ENCODE measurements at places on chromosomes 6 and 20.

DNA sequence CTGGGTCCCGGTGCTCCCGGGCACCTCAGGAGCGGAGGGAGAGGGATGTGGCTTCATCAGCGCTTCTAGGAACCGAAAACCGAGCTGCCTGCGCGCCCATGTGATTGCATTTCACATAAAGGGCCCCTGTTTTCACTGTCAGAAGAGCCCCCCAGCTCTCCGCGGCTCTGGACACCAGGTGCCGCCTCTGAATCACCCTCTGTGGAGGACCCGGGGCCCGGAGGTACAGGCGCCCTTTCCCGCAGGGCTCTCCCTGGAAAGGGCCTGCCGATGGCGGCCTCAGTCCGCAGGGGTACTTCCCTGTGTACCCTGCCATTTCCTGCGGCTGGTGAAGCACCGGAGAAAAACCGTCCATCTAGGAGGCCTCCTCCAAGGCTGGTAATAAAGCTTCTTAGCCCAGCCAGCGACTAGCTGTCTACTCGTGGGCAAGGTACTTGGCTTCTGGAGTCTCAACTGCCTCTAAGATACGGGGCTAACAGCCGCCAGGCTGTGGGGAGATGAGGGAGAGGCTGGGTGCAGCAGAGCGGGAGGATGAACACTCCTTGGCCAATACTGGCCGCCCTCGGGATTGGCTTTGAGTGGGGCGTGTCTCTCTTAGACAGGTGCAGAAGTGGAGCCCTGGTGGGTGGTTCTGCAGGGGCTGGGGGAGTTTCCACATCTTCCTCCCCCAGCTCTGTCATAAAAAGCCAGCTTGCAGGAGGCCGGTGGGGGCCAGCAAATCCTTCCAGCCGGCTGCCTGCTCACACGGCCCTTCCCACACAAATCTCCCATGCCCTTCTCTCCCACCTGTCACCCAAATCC is 1.6 kb downstream of the PPP1R16B start:
- DNase-seq, result no peak

- DNase-seq, result peak; percentile 23
Measured at GRCh38 chr6:54586251-54586650, 260.3 kb upstream of the FAM83B start.

- no peak for DNase-seq
Measured at GRCh38 chr6:166394036-166394892, 11.5 kb upstream of the MPC1 start.

DNA sequence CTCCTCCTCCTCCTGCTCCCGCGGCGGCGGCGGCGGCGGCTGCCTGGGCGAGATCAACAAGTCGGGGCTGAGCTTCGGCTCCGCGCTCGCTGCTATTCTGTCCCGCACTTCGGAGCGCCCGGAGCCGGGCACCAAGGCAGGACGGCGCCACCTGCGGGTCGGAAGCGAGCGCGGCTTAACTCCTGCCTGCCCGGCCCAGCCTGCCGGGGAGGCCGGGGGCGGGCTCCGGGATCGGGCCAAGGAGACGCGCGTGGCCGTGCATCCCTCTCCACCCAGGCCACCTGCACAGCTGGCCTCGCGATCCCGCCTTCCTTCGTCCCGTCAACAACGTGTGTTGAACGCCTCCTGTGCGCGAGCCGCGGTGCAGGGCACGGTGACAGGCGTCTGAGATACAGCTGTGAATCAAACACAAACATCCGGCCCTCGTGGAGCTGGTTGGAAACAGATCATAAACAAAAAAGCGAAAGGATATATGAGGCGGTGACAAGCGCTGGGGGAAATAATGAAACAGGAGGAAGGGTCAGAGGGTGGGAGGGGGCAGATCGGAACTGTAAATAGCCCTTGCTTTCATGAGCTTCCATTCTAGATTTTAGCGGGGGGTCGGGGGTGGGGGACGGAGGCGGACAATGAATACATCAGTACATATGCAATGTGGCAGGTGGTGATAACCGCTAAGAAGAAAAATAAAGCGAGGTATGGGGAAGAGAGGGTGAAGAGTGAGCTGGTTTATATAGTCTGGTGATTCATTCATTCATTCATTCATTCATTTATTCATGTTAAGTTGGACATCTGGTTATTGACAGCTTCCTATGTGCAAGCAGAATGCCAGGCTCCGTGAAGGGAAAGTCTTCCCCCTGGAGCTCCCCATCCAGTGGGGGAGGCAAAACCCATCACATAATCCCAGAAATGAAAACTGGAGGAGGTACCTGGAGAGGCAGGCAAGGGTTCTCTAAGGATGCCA is 2.0 kb upstream of the KCNB1 start:
- DNase-seq, result peak; percentile 86

DNA sequence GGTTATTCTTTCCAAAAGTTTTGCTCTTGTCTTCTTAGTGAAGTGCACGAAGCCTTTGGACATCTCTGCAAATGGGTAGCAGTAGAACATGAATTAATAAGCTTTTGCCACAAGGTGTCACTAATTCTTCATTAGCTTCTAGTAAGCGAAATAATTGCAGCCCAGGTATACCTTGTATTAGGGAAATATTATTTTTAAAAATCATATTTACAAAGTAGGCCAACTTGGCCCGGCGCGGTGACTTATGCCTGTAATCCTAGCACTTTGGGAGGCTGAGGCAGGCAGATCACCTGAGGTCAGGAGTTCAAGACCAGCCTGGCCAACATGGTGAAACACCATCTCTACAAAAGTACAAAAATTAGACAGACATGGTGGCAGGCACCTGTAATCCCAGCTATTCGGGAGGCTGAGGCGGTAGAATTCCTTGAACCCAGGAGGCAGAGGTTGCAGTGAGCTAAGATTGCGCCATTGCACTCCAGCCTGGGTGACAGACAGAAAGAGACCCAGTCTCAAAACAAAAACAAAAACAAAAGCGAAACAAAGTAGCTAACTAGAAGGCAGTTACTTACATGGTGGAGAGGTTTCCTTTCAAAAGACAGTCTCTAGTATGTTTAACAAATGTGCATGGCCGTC is 8.8 kb upstream of the RSPH3 start:
- peak; percentile 32 for DNase-seq

DNA sequence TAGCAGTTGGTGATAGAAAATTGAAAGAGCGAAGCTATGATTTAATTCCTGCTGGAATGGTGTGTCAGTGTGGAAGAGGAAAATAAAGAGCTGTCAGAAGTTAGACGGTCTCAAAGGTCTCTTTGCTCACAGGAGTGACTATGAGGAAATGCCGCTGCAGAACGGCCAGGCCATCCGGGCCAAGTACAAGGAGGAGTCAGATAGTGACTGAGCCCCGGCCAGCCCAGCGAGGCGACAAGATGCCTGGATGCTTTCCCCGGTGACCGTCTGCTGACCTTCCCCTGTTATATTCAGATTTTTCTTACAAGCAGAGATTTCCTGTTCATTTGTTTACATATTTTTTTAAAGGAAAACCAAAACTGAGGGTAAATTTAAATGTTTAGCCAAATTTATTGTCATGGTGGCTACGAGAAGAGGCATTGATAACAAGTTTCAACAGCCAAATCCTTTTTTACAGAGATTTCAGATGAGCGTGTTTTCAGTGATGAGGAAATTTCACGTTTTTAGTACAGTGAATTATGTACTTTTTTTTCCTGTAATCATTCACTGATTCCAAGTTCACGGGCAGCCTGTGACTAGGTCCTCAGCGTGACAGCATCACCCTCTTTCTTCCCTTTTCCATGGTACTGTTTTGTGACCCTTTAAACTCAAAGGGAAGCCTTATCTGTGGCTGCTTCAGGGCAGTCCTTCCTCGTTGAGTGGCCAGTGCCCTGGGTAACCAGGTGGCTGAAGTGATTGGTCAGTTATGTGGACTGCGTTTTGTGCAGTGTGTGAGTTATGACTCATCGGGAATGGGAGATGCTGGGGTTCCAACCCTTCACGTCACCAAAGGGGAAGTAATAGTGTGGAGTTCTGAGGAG is 12.6 kb downstream of the DYNLT1 start:
- no peak for DNase-seq

GRCh38 chr20:62529896-62530642 is 54.3 kb upstream of the GATA5 start:
- DNase-seq, result no peak

DNA sequence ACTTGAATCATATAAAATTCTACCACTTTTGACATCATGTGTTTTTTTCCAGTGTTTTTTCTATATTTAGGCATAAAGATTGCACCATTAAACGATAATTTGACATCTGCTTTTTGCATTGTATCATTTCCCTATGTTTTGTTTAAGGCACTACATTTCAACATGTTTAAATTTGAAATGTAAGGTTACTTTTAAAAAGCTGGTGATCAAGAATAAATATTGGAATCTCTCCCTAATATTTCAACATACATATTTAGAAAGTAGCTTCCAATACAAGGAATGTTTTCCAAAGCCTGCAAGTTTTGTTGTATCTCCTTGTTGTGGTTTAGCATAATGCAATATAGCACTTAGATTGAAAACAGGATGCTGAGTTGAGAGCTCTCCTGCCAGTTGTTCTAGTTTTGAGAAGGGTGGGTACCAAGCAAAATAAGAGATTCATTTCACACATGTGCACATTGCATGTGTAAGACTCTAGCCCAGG is 76.5 kb downstream of the SYNJ2 start:
- DNase-seq, result no peak

DNA sequence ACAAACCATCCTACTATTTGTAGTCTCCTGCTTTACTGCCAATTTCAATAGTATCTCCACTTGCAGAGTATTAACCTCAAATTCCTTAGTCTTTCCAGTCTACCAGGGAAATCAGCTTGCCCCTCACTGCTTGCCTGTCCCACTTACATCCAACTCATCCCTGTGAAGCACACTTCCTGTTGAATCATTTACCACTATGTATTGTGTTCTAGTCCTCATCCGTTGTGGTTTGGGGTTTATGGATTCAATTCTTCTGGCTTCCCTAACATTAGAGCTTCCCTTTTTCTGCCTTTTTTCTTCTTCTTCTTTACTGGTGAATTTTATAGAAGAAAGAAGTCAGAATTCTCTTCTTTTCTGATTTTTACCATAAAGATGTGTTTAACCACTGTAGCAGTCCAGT is 5.1 kb upstream of the TXLNB start:
- DNase-seq, result no peak

- DNase-seq, result no peak
Measured at GRCh38 chr6:5121956-5122355, 36.8 kb downstream of the PPP1R3G start.

DNA sequence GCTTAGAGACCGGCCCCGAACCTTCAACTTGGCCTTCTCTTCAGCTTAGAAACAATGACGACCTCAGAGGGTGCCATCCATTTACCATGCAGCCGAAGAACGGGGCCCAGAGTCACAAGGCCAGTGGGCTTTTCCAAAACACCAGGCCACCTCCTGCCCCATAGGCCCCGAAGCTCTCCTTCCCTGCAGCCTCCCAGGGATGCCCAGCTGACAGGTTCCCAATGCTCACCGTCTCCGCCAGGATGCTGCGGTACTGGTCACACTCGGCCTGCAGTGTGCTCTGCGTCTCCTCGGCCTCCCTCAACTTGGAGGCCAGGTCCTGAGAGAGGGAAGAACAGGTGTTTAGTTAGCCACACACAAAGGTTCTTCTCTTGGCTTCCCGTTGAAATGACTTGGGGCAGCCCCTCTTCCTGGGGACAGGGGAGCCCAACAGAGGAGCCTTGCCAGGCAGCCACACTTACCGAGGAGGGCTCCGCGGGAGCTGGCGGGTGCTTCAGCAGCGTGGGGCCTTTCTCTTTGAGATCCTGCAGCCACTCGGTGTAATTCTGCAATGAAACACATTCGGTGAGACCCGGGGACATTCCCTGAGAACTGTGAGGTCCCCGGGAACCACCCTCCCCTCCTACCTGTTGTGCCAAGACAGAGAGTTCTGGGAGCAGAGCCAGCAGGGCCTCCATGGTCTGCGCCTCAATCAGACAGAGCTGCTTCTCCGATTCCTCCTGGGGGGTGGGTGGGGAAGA is 51.5 kb downstream of the DSTN start:
- DNase-seq, result no peak

- no peak for DNase-seq
Measured at GRCh38 chr20:33532753-33533459, 43.0 kb downstream of the CBFA2T2 start.

DNA sequence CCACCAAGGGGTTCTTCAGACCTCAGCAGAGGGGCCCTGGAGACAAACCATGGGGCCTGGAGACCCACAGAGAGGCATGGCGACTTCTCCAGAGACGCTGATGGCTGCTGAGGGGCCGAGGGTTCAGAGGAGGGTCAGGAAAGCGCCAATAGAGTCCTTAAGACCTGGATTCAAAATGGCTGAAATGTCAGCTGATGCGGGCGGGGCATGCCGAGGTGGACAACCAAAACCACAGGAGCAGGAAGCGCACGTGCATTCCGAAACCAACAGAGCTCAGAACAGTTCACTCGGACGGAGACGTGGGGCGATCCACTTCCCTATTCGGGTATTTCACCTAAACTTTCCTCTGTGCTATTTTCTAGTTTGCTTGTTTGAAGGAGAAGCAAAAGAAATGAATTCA is 99.9 kb upstream of the RIN2 start:
- no peak for DNase-seq

- DNase-seq, result no peak
Measured at GRCh38 chr6:105884426-105884825, 201.7 kb upstream of the PRDM1 start.

DNA sequence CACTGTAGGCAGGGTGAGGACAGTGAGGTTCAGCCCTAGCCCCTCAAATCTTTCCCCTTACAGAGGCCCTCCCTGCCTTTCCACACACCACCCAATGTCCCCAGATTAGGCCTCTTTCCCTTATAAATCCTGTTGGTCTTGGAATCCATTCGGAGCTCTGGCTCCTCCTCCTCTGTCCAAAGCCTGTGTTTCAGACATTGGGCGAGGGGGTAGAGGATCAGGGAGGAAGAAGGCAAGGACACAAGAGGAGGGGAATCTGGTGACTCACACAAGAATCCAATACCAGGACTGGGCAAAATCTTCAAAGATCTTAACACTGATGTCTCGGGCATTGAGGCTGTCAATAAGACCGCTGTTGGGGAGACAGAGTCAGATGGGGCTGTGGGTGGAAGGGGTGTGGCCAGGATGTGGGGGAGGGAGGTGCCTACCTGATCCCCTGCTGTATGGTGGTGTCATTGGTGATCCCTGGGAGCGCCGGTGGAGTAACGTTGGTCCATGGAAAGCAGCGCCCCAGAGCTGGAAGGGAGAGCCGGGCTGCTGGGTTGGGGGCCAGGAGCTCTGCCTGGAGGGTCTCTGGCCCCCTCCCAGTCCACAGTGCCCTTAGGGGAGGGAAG is 7.6 kb downstream of the SLC44A4 start:
- no peak for DNase-seq

DNA sequence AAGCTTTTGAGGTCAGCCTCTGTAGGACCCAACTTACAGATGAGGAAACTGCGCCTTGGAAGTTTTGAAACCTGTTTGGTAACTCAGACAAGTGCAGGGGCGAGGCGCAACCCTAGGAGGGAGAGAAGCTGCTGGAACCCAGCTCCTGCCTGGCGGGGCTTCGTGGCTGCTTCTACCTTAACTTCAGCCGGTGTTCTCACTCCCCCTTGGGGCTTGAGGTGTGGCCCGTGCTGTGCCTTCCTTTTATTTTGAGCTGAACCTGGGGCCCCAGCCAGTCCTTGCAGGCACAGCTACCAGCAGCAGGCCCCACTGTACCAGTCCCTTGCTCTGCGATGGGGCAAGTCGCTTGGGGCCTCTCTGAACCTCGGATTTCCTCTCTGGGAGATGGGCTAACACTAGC is 12.0 kb downstream of the RBM38 start:
- no peak for DNase-seq
